ENCODE measurements at places on chromosomes 2 and 18. TPM values are rescaled to one million over a fixed set of nuclear protein-coding genes. Genes with fewer than 3 reads are reported as not detected.

DNA sequence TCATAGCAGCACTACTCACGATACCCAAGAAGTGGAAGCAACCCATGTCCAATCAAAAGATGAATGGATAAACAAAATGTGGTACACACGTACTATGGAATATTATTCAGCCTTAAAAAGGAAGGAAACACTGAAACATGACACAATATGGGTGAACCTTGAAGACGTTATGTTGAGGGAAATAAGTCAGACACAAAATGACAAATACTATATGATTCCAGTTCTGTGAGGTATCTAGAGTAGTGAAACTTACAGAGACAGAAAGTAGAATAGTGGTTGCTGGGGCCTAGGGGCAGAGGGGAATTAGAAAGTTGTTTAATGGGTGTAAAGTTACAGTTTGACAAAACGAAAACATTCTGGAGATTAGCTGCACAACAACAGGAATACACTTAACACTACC lies 24.7 kb downstream of the TLK1 start:
- no peaks in the 10 kb centered on the region for H3K27me3 ChIP-seq
- H3K27ac ChIP-seq: no peak overlapping the region
- no peak overlapping the region for H3K4me3 ChIP-seq
- no peak for DNase-seq

- peak overlapping the region; percentile 65 for H3K27ac ChIP-seq
- DNase-seq: no peak
- H3K27me3 ChIP-seq: no peaks in the 10 kb centered on the region
- peak overlapping the region; percentile 4 for H3K4me3 ChIP-seq
These were observed 13.5 kb downstream of the STK39 start for GRCh38 chr2:168233726-168234406.

DNA sequence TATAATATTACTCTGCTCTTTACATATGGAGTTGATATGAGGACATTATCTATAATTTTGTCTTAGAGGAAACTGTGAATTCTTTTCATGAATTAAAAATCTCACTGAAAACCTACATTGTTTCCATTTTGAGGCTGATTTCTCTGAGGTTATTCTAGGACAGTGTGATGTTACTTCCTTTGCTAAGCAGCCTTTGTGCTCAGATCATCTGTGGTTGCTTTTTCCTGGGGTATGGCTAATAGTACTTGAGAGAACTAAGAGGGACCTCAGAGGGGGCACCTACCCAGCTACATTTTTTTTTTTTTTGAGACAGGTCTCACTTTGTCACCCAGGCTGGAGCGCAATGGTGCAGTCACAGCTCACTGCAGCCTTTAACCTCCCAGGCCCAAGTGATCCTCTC lies 8.7 kb upstream of the MPP4 start:
- no peak for DNase-seq
- H3K4me1 ChIP-seq: peaks cover 8% of the 10 kb centered on the region
- no peak overlapping the region for H3K27ac ChIP-seq
- peaks cover 44% of the 10 kb centered on the region for H3K36me3 ChIP-seq
- no peaks in the 10 kb centered on the region for H3K27me3 ChIP-seq
- H3K4me3 ChIP-seq: no peak overlapping the region

GRCh38 chr18:74488864-74489263 lies 7.3 kb upstream of the CNDP2 start:
- no peak overlapping the region for H3K27ac ChIP-seq
- peaks cover 26% of the 10 kb centered on the region for H3K4me1 ChIP-seq
- H3K4me3 ChIP-seq: no peak overlapping the region

- H3K36me3 ChIP-seq: no peaks in the 10 kb centered on the region
- H3K27ac ChIP-seq: no peak overlapping the region
- H3K4me3 ChIP-seq: no peak overlapping the region
- H3K4me1 ChIP-seq: no peaks in the 10 kb centered on the region
These were observed 282.7 kb downstream of the MBD2 start for GRCh38 chr18:53941601-53942338.

- H3K4me3 ChIP-seq: no peak overlapping the region
- H3K36me3 ChIP-seq: no peaks in the 10 kb centered on the region
- H3K4me1 ChIP-seq: no peaks in the 10 kb centered on the region
- H3K27me3 ChIP-seq: peaks cover 6% of the 10 kb centered on the region
These were observed 319.0 kb downstream of the LRRTM1 start for GRCh38 chr2:79985571-79985970.

DNA sequence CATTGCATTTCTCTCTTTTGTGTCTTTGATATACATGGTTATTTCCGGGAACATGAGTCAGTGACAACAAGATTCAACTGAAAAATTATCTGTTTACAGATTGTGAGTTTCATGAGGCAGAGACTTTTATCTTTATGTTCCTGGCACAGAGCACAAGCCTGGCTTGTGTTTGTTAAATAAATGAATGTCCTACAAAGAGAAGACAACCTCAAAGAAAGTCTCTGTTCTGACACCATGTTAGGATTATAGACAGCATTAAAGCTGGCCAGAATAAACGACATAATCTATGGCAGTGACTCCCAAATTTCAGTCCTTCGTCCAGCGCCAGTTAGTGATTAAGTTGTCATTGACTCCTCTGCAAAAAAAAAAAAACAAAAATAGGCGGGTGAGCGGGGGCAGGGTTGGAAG lies 97.4 kb upstream of the DNAJC10 start:
- no peaks in the 10 kb centered on the region for H3K27me3 ChIP-seq
- no peak overlapping the region for H3K27ac ChIP-seq
- no peaks in the 10 kb centered on the region for H3K36me3 ChIP-seq

- H3K36me3 ChIP-seq: no peaks in the 10 kb centered on the region
- peaks cover 7% of the 10 kb centered on the region for H3K4me1 ChIP-seq
- no peak overlapping the region for H3K27ac ChIP-seq
- peak overlapping the region; percentile 73 for H3K4me3 ChIP-seq
These were observed 474 bp upstream of the CERKL start for GRCh38 chr2:181657379-181657778.

DNA sequence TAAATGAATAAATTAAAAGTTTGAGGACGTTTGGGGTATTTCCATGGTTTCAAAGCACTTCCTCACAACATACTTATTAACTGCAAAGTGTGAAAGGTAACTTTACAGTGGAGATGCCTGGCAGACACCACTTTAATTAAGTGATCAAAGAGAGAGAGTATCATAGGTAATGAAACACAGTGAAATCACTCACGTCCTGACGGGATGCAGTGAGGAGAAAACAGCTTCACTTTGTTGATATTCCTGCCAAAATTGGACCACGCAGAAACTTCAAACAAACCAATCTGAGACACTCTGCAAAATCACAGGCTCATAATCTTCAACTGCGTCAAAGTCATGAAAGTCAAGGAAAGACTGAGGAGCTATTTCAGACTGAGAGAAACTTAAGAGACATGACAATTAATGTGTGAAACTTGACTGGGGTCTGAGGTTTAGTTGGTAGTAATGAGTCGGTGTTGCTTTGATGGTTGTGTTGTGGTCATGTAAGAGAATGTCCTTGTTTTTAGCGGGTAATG lies 66.0 kb upstream of the ITGB6 start:
- H3K27me3 ChIP-seq: no peaks in the 10 kb centered on the region
- DNase-seq: no peak
- peak overlapping the region; percentile 34 for H3K27ac ChIP-seq
- H3K4me3 ChIP-seq: no peak overlapping the region

The OR6B2 gene
- not detected for total RNA-seq

The CNDP1 gene
- total RNA-seq: 0.22 TPM

The IGFBP5 gene
- 500 TPM for total RNA-seq

The RAD51AP2 gene
- not detected for total RNA-seq

The SLC16A14 gene
- 4.9 TPM for total RNA-seq

The QPCT gene
- 1.2 TPM for total RNA-seq
